ENCODE measurements at places on chromosomes 5 and 9. TPM values are rescaled to one million over a fixed set of nuclear protein-coding genes. Genes with fewer than 3 reads are reported as not detected.

GRCh38 chr5:69035665-69036064, 58.1 kb upstream of the SLC30A5 start:
- no peak overlapping the region for H3K27ac ChIP-seq
- no peaks in the 10 kb centered on the region for H3K36me3 ChIP-seq
- H3K27me3 ChIP-seq, result no peaks in the 10 kb centered on the region
- DNase-seq, result no peak
- no peak overlapping the region for H3K4me3 ChIP-seq

The DDX4 gene
- total RNA-seq, result not detected

The ZDHHC11B gene
- total RNA-seq, result 0.24 TPM

The MYMK gene
- not detected for total RNA-seq

DNA sequence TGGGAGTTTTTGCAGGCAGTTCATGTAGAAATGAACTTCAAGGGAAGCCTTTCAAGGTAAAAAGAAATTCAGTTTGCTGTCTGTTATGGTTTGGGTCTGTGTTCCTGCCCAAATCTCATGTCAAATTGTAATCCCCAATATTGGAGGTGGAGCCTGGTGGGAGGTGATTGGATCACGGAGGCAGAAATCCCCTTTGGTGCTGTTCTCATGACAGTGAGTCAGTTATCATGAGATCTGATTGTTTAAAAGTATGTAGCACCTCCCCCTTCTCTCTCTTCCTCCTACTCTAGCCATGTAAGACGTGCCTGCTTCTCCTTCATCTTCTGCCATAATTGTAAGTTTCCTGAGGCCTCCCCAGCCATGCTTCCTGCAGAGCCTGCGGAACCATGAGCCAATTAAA, 341.4 kb downstream of the ARHGEF28 start:
- no peaks in the 10 kb centered on the region for H3K27me3 ChIP-seq
- no peak for DNase-seq
- no peaks in the 10 kb centered on the region for H3K4me1 ChIP-seq
- H3K4me3 ChIP-seq, result no peak overlapping the region

GRCh38 chr5:74196233-74196632, 444.3 kb downstream of the ENC1 start:
- no peaks in the 10 kb centered on the region for H3K36me3 ChIP-seq
- H3K27me3 ChIP-seq, result no peaks in the 10 kb centered on the region
- no peak overlapping the region for H3K4me3 ChIP-seq

The GCNT1 gene
- 6.6 TPM for total RNA-seq

The IFNA21 gene
- total RNA-seq, result not detected

The SMAD5 gene
- total RNA-seq, result 50.1 TPM

- H3K4me3 ChIP-seq, result no peak overlapping the region
- H3K27ac ChIP-seq, result peak overlapping the region; percentile 20
- H3K4me1 ChIP-seq, result peaks cover 11% of the 10 kb centered on the region
- no peak for DNase-seq
These were observed 64.8 kb upstream of the ZNF462 start for GRCh38 chr9:106798016-106798799.
